ENCODE measurements at places on chromosomes 16 and 17.
A peak's percentile ranks its signal among the peaks of the same experiment; 100 is the strongest.

- no peak for DNase-seq
Measured at GRCh38 chr17:43515656-43516055, 30.5 kb downstream of the ETV4 start.

- DNase-seq: no peak
Measured at GRCh38 chr17:2366747-2367494, 29.6 kb downstream of the SGSM2 start.

GRCh38 chr17:81958633-81959342 lies 2.2 kb downstream of the NOTUM start:
- no peak for DNase-seq

DNA sequence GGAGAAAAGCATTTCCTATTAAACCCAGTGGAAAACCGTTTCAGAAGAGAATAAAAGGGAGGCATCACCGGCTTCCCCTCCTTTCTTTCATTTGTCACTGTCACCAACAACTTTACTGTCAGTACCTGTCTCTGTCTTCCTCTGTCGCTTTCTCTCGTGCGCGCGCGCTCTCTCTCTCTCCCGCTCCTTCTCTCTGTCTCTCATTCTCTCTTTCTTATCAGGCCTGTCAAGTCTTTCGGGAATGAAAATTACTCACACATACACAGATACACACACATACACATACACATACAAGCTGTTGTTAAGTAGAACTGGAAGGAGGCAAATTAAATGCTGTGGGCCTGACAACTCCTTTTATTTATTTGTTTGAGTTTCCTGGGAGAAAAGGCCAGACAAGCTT lies 17.6 kb downstream of the MYOCD start:
- no peak for DNase-seq

GRCh38 chr17:82396601-82397435 lies 21.3 kb upstream of the HEXD start:
- DNase-seq: no peak

DNA sequence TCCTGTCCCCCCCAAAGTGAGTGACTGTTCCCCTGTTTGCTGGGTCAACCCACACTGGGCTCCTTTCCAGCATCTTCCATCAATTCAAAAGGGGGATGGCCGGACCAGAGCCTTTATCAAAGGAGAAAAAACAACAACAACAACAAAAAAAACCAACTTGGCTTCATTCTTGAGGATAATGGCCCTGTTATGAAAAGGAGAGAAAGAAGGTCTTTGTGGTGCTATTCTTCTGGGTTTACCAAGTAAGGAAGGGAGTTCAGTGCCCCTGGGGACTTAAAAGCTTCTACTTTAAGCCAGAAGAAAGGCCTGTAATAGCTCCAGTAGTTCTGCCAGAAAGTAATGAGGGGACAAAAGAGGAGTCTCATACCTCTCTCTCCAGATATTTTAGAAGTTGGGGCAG lies 71.5 kb downstream of the RGS9 start:
- DNase-seq: no peak

DNA sequence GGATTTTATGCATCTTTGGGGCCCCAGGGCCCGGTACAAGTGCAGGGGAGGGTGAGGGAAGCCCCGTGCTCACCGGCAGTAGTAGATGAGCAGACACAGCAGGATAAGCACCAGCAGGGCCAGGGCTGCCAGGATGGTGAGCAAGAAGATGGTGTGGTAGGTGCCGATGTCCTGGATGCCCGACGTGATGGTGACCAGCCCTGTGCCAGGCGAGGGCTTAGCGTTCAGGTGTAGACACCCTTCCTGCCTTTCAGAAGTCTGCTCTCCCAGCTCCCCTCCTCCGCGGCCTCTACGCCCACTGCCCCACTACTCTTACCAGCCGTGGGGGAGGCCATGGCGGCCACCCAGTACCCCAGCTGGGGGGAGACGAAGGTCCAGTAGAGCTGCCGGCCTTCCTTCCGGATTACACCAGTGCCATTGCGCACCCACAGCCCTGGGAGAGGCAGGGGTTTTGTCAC lies 8.0 kb downstream of the FAM171A2 start:
- no peak for DNase-seq

GRCh38 chr17:39800540-39800939 lies 62.8 kb downstream of the GRB7 start:
- no peak for DNase-seq

DNA sequence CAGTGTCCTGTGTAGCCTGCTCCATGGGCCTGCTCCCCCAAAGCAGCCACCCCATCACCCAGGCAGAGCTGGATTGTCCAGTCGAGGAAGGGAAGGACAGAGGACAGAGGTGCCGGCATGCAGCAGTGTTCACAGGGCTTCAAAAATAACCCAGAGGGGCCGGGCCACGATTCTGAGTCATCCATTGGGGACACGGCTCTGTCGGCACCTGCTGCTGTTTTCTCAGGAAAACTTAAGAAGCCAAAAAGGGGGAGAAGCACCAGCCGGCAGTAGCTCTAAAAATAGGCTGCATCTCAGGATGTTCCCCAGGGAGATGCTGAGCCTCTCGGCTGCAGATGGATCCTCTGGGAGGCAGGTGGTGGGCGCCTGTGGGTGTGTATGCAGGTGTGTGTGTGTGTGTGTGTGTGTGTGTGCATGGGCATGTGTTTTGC lies 1.6 kb downstream of the CA7 start:
- no peak for DNase-seq

DNA sequence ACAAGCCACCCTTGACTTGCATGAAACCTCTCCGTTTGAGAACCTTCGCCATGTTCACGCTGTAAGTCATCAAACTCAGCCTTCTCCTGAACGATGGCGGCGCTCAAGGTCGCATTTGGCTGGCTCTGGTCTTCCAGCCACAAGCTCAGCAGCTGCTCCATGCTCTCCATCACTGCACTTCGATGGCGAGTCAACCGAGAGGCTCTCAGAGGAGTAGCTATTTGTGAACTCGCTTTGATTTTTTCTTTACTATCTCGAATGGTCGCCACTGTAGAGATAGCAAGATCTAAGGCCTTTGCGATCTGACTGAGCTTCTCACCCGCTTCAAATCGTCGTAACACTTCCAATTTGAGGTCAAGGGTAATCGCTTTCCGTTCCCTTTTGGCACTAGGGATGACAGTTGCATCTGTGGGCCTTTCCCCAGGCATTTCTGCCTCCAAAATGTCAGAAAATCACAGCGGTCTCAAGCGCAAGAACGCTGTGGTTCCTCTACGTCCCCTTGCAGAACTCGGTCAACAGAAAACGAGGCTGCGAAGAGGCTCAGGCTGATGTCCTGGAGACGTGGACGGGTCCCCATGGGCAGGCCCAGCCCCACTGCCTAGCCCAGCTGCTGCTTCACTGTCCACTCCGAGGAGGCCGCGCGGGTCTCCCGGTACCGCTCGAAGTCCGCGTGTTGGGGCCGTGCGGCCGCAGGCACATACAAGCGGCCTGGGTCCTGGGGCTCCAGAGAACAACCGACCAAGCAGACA lies 23.1 kb downstream of the DEF8 start:
- DNase-seq: no peak

DNA sequence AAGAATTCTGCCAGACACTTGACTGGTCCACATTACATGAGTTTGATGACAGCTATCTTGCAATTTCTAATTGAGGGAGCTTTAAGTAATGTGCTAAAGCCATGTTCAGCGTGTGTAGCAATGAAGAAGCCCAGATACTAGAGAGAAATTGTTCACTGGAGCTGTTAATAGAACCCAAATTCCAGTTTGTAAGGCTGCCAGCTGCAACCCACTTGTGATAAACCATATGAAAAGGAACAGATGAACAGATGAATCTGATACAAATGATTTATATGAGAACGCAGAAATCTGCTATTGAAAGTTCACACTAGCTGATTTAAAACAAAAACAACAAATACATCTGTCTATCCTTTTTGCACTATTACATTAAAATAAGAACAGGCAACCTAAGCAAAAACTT lies 6.2 kb downstream of the NACA2 start:
- DNase-seq: no peak

- no peak for DNase-seq
Measured at GRCh38 chr16:57798953-57799599, 3.2 kb downstream of the KIFC3 start.

GRCh38 chr16:82832821-82833220 lies 206.1 kb downstream of the CDH13 start:
- no peak for DNase-seq

DNA sequence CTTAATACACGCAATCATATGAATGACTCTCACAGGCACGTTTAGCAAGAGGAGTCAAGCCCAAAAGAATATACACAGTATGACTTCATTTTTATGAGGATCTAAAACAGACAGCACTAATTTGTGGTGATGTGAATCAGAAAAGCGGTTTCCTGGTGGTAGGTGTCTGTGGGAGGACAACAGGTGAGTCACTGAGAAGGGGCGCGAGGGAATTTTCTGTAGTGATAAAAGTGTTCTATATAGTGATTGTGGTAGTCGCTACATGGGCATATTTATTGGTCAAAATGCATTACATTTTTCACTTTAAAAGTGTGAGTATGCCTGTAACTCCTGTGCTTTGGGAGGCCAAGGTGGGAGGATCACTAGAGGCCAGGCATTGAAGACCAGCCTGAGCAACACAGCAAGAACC lies 7.6 kb upstream of the TNRC6A start:
- DNase-seq: no peak

- no peak for DNase-seq
Measured at GRCh38 chr17:37608351-37609169, 658 bp downstream of the SYNRG start.

DNA sequence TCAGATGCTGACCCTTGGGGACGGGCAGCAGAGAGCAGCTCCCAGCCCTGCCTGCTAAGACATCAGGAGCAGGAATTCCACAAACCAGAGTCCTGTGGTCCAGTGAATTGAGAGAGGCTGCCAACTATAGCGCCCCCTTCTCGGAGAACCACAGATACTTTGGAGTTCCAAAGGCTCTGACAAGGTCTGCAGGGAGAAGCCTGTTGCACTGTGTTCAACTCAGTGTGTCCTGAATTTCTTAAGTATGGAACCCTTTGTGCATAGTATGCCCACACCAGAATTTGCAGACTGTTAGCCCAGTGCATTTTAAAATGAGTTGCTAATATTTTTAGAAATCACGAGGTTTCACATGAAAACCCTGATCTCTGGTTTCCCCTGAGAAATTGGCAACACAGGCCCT lies 223.4 kb downstream of the KATNIP start:
- DNase-seq: no peak

GRCh38 chr16:83689385-83689831 lies 118.4 kb upstream of the HSBP1 start:
- DNase-seq: no peak

GRCh38 chr16:48143812-48144368 lies 11.9 kb downstream of the ABCC12 start:
- no peak for DNase-seq

DNA sequence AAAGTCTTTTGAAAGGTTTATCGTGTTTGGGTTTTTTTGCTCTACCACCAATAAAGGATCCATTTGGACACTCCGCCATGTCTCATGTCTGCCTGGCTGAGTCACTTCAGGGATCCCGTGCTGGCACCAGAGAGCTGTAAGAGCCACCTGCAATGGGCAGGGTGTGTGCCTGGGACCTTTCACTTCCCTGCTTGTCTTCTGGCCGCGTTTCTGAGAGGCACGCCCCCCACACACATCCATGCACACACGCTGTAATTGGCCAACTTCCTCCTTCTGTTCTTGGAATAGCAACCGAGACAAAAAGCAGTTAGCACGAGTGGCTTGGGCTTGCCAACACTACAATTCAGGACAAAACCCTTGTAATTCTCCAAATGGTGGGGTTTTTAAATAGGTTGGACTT lies 9.8 kb upstream of the SOST start:
- DNase-seq: no peak

DNA sequence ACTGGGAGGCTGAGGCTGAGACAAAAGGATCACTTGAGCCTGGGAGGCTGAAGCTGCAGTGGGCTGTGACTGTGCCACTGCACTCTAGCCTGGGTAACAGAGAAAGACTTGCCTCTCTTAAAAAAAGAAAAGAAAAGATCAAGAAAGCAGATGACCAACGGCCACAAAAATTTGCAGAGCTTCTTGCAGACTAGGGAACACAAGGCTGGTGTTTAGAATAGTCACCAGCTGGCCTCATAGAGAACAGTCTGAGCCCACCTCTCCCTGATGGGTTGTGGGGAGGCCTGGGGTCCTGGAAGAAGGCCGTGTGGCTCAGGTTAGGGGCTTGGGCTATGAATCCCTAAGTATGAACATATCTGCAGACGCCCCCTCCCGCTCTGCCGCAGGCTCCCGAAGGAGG lies 73.7 kb upstream of the MED9 start:
- DNase-seq: no peak

DNA sequence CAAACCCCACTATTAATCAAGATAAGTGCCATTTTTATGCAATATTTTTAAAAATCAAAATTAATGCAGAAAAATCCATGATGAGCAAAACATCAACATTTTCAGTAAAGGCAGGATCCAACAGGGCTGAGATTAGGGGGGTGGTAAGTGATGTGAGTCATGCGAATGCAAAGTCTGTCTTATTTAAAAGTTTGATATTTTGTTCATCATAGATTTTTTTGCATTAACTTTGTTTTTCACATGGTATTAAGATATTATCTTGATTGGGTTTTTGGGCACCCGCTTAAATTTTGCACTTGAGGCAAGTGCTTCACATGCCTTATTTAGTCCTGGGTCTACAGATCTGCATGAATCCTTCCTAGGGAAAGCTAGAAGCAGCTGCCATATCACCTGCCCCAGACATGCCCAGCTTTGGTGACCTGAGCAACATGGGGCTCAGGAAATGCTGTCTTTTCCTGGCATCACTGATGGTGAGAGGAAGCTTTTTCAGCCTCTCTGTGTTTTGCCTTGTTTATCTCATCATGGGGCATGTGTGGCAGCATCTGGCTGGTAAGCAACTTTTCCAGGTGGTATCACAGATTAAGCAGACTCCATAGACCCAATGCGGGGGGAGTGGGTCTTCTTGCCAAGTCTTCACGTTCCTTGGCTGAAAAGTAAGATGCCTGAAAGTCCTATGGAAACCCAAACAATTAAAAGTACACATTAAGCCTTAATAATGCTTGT lies 57.6 kb upstream of the NFAT5 start:
- no peak for DNase-seq

- DNase-seq: no peak
Measured at GRCh38 chr17:27669850-27670249, 38.9 kb downstream of the LGALS9 start.

DNA sequence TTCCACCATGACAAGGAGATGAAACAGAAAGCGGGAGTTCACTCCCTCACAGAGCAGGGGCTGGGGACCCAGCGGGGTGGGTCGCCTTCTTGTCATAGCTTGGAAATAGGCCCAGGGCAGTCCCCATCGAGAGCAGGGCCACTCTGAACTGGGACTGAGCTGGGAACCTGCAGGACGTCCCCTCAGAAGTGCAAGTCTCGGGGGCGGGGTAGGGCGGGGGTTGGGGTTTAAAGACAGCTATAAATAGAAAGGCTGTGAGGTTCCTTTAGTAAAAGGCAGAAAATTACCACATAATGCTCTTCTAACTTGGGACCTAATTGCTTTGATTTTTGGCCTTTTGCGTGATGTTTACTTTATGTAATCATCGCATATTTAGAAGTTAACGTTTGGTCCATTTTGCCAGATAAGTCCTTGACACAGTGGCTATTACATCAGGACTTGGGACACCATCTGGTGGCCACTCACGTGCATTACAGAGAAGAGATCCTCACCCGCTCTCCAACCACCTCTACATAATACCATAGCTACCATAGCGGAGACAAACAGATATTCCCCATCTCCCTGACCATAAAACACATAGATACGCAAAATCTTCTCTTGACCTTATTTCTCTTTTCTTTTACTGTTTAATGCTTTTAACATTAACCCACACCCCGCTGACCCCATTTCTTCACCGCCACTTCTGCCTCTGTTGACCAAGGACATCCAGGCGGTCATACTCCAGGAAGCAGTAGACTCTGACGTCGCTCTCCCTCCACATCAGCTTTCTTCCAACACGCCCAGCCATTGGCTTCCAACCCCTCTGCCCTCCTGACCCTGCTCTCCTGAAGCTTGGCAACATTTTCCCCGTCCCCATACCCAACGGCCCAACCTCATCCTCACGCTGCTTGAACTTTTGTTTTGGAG lies 27.5 kb upstream of the PIK3R6 start:
- DNase-seq: peak; percentile 39
